Urinary bladder (tissue), 4 donors: ENCODE measurements at places on chromosomes 1 and 21. TPM values are rescaled to one million over a fixed set of nuclear protein-coding genes. Genes with fewer than 3 reads are reported as not detected.
A peak's percentile ranks its signal among the peaks of the same experiment; 100 is the strongest.

The HIVEP3 gene
- polyA plus RNA-seq, result 3.1 TPM

The KRTAP11-1 gene
- polyA plus RNA-seq, result not detected

The HRNR gene
- polyA plus RNA-seq, result not detected

The PALMD gene
- 19.0 TPM for polyA plus RNA-seq

The TFF2 gene
- not detected for polyA plus RNA-seq

The COL18A1 gene
- polyA plus RNA-seq, result 111 TPM

The AADACL4 gene
- polyA plus RNA-seq, result not detected

DNA sequence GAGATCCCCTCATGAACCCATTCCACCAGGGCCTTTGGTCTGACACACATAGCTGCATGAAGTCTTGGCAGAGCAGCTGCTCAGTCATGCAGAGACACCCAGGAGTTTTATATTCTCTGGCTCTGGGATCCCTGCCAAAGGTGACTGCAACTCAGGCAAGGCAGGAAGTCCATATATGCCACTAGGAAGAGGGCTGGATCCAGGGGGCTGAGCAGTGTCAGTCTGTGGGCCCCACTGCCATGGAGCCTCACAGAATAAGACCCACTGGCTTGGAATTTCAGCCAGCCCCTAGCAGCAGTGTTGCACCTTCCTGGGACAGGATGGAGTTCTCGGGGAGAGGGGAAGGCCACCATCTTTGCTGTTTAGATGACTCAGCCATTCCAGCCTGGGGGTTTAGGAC, 199.7 kb downstream of the TBX15 start:
- no peak for DNase-seq

- DNase-seq, result no peak
Measured at GRCh38 chr1:196462086-196462485, 146.2 kb downstream of the KCNT2 start.

DNA sequence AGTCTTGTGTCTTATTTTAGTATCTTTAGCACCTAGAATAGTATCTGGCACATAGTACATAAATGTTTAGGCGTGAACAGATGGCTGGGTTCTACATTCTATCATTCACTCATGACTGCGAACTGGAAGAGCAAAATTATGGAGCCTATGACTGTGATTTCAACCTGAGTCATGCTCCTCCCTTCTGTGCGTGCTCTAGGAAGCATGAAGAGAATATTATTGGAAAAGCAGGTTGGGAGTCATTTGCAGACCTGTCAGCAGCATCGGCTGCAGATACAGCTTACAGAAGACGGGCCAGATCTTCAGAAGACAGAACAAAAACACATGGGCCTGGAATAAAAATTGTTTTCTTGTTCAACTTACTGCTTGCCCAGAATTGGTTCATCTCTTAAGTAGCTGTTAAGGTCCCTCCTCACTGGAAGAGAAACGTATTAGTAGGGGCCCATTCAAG, 344.0 kb upstream of the USP24 start:
- no peak for DNase-seq

DNA sequence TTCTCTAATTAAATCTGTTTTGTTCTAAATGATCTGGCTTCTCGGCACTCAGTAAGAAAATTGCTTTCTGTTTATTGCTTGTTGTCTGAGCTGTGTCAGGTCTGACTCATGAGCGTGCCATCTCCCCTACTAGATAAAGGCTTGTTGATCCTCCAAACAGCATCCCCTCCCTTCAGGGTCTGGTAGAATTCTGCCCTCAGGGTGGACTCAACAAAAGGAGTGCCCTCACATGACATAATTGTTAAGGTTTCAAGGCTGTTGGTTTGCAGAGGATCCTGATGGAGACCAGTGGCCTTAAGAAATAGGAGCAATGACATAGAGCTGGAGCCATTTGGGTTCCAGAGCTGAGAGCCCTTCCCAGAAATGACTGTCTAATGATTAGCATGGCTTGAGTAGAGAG, 36.0 kb upstream of the ATP2B4 start:
- DNase-seq, result no peak

DNA sequence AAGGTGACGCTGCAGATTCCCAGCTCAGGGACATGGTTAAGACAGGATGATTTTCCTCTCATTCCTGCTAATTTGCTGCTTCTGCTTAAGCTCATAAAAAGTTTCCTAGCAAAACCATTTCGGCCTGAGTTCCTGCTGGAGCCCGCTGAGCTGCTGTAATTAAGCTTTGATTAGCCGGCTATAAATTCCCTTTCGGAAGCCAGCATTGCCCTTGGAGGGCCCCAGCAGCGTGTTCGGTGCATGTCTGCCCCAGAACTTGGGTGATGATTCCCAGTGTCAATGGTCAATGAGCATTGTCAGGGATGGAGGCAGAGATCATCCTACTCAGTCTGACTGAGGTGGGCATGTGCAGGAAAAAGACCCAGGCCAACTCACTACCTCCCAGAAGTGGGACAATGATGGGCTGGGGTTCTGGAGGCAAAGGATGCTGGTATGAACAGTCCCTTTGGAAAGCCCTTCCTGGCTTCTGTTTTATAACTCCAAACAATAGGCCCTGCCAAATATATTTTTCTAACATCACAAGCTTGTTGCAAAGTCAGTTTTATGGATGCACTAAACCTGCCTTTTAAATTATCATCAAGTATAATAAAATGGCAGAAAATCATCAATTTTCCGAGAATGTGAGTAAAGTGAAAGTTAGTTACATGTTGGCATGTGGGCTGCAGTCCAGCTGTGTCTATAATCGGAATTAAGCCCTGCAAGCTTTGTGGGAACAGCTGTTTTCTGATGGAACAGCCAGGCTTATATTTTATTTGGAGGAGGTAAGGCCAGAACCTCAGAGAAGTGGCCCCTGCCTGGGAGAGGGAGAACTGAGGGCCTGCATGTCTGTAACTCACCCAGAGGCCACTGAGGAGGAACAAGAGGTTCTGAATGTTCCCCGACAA, 257.1 kb downstream of the GRIK3 start:
- peak; percentile 13 for DNase-seq

- DNase-seq, result no peak
Measured at GRCh38 chr1:152244576-152245273, 20.7 kb upstream of the HRNR start.

GRCh38 chr21:44301961-44302406, 2.1 kb downstream of the PFKL start:
- DNase-seq, result no peak

DNA sequence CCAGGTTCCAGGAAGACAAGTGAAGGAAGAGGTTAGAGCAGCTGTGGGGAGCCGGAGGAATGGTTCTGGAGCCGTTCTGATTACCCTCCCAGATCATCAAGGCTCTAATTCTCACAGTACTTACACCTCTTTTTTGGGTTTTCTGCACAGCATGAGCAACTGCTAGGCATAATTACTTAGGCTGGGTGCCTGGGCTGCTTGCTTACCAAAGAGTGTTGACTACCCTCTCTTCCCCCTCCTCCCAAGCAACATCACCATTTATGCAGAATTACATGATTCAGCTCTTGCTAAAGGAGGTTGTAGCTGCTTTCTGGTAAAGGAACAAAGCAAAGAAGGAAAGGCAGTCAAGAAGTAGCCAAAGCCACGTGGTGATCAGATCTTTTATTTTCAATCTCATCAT, 397.2 kb downstream of the KCNH1 start:
- DNase-seq, result no peak

- DNase-seq, result no peak
Measured at GRCh38 chr1:212500983-212501382, 68.3 kb downstream of the NENF start.

GRCh38 chr1:89957107-89957506, 37.8 kb upstream of the ZNF326 start:
- DNase-seq, result no peak

DNA sequence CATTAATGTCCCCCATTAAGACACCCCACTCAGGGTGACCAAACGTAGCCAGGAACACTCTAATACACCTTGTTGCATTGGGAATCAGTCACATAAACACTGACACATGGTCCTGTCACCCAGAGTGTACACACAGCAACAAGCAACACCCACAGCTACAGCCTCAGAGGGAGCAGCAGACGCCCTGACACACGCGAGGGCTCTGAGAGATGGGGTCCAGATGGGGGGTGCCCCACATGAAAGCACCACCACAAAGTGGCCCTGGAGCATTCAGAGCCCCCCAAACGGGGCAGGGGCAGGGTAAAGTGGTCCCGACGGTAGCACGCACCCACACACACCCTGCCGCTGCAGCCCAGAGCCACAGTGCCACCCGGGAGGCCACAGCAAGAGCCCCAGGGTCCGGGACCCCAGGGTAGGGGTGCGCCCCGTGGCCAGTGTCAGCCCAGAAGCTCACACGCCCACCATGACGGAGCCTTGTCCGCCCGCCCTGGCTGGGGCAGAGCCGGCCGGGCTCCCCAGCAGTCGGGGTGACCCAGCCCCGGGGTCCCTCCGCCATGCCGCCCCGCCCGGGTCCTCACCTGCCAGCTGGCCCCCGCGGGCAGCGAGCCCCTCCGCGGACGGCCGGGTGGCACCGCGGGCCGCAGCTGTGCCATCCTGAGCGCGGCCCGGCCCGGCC, 47.3 kb downstream of the RAP1GAP start:
- DNase-seq, result no peak

GRCh38 chr1:36638268-36638667, 155.6 kb upstream of the CSF3R start:
- DNase-seq, result no peak

GRCh38 chr1:233281711-233282581, 13.6 kb downstream of the PCNX2 start:
- no peak for DNase-seq

DNA sequence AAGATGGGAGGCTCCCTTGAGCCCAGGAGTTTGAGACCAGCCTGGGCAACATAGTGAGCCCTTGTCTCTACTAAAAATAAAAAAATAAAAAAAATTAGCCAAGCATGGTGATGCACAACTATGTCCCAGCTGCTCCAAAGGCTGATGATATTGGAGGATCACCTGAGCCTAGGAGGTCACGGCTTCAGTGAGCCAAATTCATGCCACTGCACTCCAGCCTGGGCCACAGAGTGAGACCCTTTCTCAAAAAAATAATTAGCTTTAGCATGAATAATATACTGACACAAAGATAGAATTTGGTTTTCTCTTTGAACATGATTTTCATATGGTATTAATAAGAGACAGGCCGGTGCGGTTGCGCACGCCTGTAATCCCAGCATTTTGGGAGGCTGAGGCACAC, 88.8 kb downstream of the DESI2 start:
- DNase-seq, result no peak
